Stimulated activated CD4-positive, alpha-beta T cell treated with anti-CD3 and anti-CD28 coated beads, Interleukin-4, amount 100 ng/mL, for 4 hours (primary cell): ENCODE measurements at places on chromosomes 6 and 20.

DNA sequence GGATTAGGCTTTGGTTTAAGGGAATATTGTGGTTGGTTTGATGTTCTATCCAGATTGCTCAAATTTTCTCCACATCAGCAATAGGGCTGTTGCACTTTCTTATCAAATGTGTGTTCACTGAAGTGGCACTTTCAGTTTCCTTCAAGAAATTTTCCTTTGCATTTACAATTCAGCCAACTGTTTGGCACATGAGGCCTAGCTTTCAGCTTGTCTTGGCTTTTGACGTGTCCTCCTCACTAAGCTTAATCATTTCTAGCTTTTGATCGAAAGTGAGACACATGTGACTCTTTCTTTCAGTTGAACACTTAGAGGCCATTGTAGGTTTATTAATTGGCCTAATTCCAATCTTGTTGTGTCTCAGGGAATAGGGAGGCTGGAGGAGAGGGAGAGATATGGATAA lies 104.8 kb downstream of the FLRT3 start:
- no peak for DNase-seq

- no peak for DNase-seq
Observed at GRCh38 chr6:102488729-102489128, 1095.2 kb downstream of the GRIK2 start.

DNA sequence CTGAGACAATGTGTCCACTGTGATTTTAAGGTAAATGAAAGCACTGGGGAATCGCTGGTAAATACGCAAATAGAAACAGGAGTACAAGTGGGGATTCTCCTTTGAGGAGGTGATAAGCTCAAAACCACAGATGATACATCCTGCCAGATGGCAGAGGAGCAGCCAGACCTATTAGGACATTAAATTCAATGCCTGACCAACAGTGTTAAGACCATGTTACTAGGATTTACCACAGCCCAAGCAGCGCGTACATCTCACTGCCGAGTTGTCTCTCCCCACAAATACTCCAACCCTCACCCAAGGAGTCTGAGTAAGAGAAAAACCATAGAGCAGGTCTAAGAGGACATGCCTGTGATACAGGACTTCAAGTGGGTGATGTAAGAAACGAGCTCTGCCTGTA lies 68.9 kb upstream of the TULP1 start:
- no peak for DNase-seq

- DNase-seq: no peak
Observed at GRCh38 chr6:6711031-6711785, 122.7 kb downstream of the LY86 start.

GRCh38 chr20:49483018-49483695 lies 689 bp upstream of the KCNB1 start:
- no peak for DNase-seq

GRCh38 chr6:17218023-17218748 lies 63.0 kb upstream of the RBM24 start:
- DNase-seq: no peak

DNA sequence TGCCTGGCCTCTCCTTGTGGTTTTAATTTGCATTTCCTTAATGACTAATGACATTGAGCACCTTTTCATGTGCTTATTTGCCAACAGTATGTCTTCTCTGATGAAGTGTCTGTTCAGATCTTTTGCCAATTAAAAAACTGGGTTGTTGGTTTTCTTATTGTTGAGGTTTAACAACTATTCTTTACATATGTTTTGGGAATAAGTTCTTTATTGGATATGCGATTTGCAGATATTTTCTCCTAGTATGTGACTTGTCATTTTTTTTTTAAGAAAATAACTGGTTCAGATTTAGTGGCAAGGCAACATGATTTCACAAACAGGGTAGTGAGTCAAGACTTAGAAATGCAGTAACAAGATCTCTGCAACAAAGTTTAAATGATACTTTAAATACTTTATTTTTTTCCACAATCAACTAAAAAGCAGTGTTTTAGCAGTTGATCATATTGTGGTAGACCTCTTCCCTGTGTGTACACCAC lies 67.8 kb downstream of the TIAM2 start:
- no peak for DNase-seq

- DNase-seq: peak; percentile 37
Observed at GRCh38 chr6:127516662-127517273, 2.4 kb downstream of the MTCL3 start.

GRCh38 chr6:128351255-128351514 lies 169.2 kb downstream of the PTPRK start:
- DNase-seq: no peak

DNA sequence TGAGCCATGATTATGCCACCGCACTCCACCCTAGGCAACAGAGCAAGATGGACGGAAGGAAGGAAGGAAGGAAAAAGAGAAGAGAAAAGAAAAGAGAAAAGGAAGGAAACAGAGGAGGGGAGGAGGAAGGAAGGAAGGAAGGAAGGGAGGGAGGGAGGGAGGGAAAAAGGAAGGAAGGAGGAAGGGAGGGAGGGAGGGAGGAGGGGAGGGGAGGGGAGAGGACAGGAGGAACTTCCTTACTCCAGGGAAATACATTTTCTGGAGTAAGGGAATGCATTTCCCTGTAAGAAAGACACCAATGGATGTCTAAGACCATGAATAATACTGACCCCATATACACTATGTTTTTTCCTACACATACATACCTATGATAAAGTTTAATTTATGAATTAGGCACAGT lies 93.2 kb upstream of the NFATC2 start:
- DNase-seq: no peak

- DNase-seq: no peak
Observed at GRCh38 chr20:58407201-58407873, 18.3 kb downstream of the VAPB start.

- no peak for DNase-seq
Observed at GRCh38 chr6:40036186-40036585, 101.9 kb upstream of the MOCS1 start.

GRCh38 chr6:115594891-115595290 lies 465.8 kb downstream of the FRK start:
- DNase-seq: no peak

- no peak for DNase-seq
Observed at GRCh38 chr20:51691703-51692102, 76.5 kb downstream of the ATP9A start.

DNA sequence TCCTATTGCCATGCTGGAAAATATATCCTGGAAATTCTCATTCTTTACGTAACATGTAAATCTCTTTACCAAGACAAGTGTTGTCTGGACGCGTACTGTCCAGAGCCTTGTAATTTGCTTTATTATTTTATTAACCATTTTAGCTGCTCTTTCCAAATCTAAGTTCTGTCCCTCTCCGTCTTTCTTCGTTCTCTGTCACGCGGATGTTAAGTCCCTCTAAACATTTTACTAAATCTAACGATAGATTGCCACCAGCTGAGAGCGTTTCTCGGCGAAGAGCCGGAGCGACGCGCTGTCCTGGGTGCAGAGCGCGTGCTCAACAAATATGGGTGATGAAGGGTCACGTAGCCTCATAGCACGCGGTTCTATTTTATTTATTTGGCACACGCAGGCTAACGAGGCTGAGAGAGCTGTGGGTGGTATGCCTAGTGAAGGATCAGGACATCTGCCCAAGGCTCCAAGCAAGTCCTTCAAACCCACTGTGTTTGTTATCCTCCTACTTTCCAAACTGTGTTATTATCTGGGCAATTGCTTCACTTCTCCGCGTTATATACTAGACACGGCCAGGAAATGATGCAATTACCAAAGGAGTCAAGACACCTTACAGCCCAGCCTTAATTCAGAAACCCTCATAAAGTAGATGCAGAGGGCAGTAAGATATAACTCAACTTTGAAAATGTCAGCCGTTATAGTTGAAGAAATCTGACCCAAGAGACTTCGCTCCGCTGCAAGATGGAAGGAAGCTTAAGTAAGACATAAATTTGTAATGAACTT lies 10.0 kb upstream of the NCOA7 start:
- peak; percentile 47 for DNase-seq

DNA sequence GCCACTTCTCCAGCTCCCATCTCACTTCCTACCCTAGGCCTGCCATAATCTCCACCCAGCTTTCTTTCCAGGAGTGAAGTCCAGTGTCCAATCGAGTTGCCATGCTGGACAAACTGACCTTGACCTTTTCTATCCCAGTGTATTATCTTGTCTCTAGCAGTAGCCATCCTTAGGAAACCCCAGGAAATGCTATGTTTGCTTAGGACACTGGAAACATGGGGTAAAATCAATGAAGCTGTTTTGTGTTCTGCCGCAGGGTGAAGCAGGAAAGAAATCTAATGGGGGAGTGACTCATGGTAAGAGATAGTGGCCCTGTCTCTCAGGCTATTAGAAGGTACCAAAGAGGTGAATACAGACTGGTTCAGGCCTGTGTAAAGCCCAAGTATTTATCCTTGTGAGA lies 1110.1 kb upstream of the FLRT3 start:
- no peak for DNase-seq

GRCh38 chr6:166738386-166739116 lies 111.5 kb upstream of the RPS6KA2 start:
- no peak for DNase-seq

- peak; percentile 16 for DNase-seq
Observed at GRCh38 chr20:63071541-63072181, 64.9 kb upstream of the BHLHE23 start.

- no peak for DNase-seq
Observed at GRCh38 chr6:167095888-167096287, 27.0 kb upstream of the CCR6 start.

DNA sequence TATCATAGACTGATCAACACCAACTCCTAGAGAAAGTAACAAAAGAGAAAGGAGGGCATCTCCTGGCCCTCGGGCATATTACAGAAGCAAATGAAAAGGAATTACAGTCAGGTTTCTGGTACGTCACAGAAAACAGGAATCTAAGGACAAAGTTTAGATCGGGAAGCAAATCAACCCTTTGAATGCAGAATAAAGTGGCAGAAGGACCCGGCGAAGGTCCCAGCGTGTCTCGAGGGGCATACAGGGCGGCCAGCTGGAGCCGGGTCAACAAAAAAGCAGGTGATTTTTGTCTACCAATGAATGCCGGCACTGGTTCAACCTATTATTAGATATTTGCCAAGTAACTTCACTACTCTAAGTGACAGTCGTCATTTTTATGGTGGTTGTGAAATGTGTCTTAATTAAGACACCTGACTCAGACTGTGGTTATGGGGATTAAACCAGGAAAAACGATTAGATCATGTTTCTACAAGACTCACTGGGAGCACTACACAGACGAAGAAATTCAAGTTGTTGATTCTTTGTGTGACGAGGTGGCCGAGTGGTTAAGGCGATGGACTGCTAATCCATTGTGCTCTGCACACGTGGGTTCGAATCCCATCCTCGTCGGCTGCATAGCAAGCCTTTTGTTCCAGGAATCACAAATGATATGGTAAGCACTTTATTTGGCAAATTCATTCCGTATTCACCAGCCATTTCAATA lies 12.4 kb upstream of the ZSCAN9 start:
- peak; percentile 51 for DNase-seq

- no peak for DNase-seq
Observed at GRCh38 chr20:19368351-19368750, 155.9 kb downstream of the SLC24A3 start.

DNA sequence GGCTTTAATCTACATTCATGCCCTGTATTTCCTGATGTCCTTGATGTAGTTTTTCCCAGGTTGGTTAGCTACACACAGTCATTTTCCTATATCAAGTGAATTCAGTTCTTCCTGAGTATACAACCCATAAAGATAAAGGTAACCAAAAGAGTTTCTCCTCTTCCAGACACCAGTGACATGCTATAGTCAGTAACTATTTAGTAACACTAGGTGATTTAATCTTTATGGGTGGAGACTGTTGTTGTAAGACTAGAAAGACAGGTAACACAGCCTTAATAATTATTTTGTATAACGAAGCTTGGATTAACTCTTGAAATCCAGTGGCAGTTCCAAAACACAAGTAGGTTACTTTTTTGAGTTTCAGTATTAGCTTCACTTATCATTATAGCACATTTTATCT lies 17.6 kb downstream of the MCUR1 start:
- no peak for DNase-seq

- DNase-seq: no peak
Observed at GRCh38 chr20:60100780-60101179, 142.6 kb downstream of the CDH26 start.

GRCh38 chr6:168606722-168607121 lies 165.7 kb downstream of the SMOC2 start:
- no peak for DNase-seq

DNA sequence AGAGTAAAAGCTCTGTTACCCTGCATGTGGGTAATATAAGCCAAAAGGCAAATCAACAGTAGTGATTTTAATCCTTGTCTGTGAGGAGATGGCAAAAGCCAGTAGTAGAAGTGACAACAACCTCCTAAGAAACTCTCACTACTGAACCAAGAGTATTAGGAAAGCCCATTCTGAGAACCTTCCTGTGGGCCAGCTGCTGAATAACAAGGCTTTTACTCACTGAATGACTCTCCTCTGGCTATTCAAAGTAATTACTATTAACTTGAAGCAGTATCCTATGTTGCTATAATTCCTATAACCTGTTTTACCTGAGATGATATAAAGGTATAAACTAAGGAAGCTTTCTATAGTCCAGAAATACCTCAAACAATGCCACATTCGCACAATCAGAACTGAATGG lies 55.1 kb downstream of the CHD6 start:
- no peak for DNase-seq

DNA sequence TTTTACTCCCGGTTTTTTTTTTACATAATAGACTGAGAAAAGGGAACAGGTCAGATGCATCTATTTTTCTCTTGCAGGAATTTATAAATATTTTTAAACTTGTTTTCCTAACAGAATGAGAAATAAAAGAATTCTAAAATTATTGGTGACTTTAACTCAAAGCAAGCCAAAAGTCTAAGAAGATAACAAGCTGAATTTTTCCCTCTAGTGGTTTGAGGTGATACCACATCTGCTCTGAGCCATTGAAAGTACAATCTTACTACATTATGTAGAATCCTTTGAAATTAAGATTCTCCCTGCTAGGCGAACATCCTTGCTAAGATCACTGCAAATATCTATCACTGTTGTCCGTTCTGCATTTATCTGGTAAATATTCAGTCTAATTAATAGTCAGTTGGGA lies 10.7 kb upstream of the STMND1 start:
- no peak for DNase-seq

GRCh38 chr6:75431379-75431778 lies 62.2 kb downstream of the FILIP1 start:
- no peak for DNase-seq

- no peak for DNase-seq
Observed at GRCh38 chr6:38168699-38169098, 349.2 kb downstream of the ZFAND3 start.

GRCh38 chr6:44868335-44868668 lies 459.8 kb upstream of the RUNX2 start:
- no peak for DNase-seq

DNA sequence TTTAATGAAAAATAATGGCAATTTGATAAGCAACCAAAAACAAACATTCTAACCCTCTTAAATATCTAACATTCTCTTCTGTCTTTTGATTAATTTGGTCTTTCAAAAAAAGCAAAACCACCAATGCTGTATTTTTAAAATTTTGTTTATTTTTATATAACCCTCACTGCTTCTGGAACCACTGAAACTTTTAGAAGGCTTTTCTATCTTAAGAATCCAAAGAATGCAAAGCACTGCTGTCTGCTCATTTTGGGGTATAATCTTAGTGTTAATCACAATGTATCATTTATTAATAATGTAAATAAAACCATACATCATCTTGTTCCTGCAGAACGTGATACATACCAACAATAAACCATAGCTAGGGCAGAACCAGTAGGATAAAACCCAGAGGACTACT lies 14.0 kb downstream of the STK38 start:
- no peak for DNase-seq

GRCh38 chr6:131379948-131380347 lies 193.1 kb upstream of the ARG1 start:
- DNase-seq: no peak

GRCh38 chr6:16031278-16031981 lies 97.5 kb upstream of the MYLIP start:
- no peak for DNase-seq
